ENCODE measurements at places on chromosomes 7 and 10.

- DNase-seq = no peak
These were observed 39.8 kb upstream of the GATA3 start for GRCh38 chr10:8014649-8015048.

DNA sequence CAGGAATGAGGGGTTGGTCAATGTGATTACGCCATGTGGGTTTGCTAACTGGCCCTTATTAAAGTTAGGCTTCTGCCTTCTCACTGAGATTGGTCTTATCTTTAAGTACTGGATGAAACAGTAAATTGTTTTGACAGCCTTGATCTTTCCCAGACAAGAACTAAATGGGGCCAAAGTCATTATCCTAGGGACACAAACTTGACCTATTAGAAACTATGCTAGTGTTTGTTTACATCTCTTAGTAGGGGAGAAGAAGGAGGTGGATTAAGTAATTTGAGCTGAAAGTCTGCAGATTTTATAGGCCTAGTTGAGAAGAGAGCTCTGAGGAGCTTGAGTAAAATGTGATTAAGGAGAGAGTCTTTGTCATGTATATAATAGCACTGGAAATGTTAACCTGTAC is 386.9 kb downstream of the HTR7 start:
- DNase-seq = no peak

DNA sequence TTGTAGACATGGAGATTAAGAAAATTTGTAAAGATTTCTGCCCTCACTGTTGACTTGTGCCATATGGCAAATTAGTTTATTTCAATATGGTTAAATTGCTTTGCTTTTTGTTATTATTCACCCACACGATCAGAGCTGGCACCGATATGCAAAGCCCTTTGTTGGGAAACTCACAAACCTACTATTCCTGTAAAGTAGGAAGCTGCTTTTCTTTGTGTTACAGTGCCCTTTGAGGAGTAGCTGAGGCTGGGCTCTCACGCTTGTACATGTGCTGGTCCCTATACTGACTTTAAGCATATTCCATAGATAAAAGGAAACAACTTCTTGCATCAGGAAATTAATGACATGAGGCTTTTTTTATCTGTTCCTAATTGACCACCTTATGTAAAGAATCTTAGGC is 17.6 kb upstream of the AOAH start:
- no peak for DNase-seq

- DNase-seq = no peak
These were observed 54.0 kb downstream of the ANK3 start for GRCh38 chr10:60335708-60336107.

GRCh38 chr7:3265388-3265787 is 35.7 kb upstream of the SDK1 start:
- no peak for DNase-seq

DNA sequence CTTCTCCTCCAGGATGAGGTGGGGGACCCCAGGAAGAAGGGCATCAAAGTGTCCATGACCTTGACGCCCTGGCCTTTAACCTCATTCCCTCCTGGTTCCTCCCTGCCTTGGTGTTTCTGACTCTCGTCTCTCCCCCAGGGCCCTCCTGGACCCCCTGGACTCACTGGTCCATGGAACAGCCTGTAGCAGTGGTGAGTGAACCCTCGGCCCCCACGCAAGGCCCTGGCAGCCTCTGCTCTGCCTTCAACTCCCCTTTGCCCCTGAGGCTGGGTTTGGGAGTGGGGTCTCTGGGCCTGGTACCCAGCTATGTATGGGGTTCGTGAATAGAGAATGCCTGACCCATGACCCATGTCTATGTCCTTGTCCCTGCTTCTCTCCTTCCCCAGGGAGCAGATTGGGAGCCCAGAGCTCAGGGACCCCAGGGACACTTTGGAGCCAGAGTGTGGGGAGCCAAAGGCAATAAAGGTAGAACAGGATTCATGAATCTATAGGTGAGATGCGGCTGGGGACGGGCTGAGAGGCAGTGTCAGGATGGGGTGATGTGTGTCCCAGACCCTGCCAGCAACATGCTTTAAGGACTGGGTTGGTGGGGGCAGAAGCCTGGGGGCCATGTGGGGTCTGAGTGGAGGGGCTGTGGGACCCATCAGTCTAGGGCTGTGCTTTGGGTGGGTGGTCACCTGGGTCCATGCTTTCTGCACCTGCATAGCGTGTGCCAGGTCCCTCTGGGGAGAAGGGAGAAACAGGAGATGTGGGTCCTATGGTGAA is 18.4 kb upstream of the VOPP1 start:
- no peak for DNase-seq

- no peak for DNase-seq
These were observed 297.9 kb upstream of the FZD1 start for GRCh38 chr7:90966346-90966745.

DNA sequence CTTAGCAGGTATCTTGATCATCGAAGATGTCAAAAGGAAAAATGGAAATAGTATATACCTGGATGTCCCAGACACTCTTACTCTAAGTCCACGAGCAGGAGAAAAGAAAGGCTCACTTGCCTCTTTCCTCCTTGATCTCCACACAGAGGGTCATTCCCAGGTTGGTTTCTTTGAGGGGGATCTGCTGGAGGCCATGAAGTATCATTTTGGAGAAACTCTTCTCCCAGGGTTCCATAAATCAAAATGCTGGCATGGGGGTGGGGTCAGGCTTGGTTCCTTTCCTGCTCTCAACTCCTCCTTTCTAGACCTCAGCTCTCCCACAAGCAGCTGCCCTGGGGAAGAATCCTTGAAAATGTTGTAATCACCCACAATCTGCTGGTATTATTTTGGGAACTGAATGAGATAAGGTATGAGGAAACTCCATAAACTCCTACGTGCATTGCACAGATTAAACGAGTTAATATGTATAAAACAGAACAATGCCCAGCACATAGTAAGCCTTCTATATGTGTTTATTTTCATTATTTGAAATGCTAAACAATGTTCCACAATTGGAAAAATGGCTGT is 54.4 kb downstream of the PRKCQ start:
- no peak for DNase-seq

- DNase-seq = no peak
These were observed 20.6 kb downstream of the ZDHHC6 start for GRCh38 chr10:112426111-112426510.

- DNase-seq = no peak
These were observed 379.4 kb upstream of the KIAA1217 start for GRCh38 chr10:23829556-23829955.

DNA sequence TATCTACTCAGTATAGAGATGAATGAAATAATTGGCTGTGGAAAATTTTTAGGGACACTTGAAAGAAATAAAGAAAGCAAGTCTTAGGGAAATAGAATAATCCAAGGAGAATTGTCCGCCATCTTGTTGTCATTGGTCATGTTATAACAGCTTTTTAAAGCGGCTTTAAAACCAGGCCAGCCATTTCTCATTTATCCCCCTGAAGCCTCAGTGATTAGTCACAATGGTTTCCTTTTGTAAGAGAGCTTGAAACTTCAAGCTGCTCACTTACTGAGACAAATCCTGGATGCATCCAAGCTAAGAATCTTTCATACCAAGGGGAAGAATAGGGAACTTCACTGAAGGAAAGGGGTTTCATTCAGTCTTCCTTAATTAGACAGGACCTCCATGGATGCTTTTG is 67.9 kb downstream of the SGCE start:
- no peak for DNase-seq

- DNase-seq = no peak
These were observed 3.1 kb upstream of the ABCC2 start for GRCh38 chr10:99779335-99779734.

DNA sequence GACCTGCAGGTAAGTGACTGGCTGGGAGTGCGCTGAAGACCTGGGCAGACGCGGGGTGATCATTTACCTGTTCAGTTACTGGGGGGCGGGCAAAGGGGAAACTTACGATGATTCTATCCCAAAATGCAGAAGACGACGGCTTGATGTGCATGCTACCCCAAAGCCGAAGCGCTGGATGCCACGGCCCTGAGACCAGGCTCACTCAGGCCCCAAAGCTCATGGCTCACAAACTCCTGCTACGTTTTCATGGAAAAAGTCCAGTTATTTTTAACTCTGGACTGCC is 200.6 kb downstream of the DIP2C start:
- DNase-seq = no peak

DNA sequence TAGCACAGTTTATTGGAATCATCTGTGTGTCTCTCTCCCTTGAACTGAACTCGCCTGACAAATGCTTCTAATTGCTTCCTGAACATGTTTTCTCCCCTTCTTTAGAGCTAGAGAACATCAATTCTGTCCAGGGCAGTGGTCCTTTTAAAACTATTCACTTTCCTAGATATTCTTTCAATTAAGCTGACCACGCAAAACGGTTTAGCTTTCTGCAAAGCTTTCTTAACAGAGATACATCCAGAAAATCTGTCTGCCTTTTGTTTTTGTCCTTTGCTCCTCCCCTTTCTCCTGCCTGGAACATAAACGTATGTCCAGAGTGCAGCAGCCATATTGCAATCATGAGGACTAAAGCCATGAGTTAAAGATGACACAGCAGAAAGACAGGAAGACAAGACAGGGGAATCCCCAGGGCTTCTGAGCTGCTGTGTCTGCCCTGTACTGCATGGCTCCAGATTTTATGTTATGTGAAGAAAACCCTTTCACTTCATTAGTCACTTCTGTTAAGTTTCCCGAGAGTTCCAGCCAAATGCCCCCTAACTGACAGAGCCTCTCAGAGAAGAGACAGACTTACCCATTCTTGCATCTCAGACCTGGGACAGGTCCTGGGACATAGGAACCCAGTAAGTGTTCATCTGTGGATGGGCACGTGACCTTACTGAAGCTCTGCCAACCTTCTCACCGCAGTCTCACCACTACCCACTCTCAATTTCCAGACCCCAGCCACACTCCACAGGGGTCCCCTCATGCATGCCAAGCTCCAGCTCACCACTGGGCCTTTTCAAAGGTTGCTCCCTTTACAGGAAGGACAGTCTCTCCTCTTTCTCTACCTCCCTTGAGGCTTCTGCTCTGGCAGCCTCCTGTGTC is 35.0 kb upstream of the CPXM2 start:
- DNase-seq = no peak

Data from kidney epithelial cell (primary cell).